Eye (tissue), 1 donor: ENCODE measurements at places on chromosomes 2 and 18.

DNA sequence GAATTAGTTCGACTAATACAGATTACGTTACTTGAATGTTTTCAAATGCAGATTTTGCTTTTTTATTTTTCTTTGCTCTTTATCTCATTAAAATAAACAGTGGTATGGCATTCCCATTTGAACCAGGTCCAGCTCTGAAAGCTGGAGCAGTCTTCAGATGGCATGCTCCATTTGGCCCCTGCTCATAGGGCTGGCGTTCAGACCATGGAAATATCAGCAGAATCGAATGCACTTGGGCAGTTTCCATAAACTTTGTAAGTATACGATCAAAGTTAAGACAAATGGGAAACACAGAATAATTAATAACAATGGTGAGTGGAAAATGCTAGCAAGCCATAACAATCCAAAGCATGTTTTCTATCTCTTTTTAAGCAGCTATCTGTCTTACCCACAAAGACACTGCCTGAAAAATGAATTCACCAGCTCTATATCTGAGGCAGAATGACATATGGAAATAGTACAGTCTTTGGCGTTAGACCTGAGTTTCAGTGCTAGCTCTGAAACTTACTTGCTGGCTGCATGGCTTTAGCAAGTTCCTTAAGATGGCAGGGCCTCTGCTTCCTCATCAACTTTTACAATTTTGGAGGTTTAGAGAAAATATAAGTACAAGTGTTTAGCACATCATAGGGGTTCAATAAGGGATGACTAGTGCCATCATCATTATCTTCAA is 131.6 kb downstream of the BCL2 start:
- DNase-seq: no peak

DNA sequence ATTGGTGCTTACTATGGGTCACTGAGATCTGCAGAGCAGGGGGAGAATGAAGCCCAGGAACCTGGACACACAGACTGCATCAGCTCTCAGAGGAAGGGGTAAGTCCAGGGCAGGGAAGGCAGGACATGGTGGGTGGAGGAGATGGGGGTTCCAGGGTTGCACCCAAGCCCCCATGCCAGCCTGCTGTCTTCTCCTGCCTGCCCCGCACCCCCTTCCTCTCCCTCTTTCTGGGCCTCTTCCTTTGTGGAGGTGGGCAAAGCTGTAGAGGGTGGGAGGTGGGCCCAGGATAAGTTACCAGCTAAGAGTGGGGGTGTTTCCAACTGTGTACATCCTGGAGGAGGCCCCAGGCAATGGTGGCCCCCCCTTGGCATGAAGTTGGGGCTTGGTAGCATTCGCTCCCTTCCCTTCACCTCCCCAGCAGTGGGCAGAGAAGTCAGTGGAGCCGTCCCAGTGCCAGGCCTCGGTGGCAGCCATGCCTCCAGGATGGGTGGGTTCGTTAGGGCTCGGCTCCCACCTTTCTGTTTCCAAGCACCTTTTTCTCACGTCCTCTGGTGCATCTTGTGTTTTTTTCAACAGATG is 132.2 kb downstream of the CLIP4 start:
- no peak for DNase-seq

DNA sequence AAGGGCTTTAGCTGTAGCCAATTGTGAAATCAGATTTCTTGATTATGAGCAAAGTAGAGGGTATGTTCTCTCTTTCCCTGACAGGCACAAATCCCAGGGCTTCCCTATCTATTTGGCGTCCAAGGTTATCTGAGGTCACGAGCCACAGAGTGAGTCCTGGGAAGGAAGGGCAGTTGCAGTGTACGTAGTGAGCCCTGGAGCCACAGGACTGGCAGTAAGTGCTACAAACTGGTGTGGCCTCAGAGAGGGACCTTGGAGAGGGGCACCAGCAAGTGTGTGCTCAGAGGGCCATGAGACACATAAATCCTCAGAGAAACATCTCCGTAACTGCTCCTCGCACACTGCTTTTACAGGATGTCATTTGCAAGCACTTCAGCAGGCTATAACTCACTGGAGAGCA is 115.5 kb upstream of the SH3BP4 start:
- DNase-seq: no peak

DNA sequence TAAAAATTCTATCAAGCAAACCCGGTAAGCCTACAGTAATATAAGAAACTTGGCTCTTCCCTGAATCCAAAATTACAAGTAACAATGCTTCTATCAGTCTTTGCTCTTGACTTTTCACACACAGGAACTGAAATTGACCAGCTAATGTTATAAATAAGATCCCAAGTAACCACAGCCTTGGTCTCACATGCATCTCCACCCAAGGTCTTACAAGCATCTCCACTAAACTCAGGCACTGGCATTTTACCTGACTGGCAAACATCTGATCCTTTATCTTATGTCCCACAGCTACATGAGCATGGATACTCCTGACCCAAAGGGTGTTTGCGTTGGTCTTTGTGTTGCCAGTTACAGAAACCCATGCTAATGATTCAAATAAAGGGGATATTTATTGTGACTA is 302.3 kb upstream of the EPHA4 start:
- DNase-seq: no peak

DNA sequence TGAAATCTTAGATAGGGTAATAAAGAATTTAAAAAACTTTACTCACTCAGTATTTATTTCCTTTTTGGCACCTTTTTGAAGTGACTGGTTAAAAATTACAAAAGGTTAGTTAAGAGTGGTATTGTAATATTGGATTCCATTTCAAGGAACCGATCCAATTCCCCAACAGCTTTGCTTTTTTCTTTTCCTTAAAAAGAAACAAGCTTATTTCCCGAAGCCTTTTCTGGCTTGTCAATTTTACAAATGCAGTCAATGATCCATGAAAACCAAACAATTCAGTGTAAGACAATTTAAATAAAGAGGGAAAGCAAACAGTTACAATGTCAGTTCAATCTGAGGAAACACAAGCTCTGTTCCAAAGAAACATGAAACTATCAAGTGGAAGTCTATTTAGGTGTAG is 200.2 kb downstream of the RIT2 start:
- DNase-seq: no peak

DNA sequence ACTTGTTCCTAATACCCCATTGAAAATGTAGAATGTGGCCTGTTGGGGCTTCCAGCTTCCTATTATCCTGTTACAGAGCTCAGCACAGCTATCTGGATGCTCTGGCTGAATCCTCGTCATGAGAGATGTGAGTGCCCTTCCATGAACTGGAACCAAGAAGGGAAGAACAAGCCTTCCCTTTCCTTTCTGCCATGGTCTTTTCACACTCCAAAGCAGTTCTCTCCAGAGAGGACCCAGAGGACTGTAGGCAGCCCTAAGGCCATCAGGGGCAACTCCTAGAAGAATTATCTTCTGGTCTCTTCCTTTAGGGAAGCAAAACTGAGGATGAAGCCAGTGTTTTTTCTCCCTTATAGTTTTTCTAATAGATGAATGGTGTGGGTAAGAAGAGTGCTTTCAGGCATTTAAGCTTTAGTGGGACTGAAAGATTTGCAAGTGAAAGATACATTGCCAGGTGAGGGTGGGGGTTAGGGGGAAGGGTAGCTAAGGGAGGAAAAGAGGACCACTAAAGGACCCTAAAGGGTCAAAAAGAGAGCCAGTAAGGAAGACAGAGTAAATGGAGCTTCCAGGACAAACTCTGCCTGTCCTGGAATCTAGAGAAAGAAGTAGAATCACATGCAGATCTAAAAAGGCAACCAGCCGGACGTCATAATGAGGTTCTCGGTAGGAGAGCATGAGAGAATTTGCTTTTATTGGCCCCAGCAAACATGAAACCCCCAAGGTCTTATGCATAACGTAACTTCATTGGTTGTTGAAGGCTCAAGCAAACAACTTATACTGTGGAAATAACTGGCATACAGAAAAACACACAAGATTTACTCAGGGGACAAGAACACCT is 12.4 kb upstream of the XPO1 start:
- DNase-seq: no peak

- no peak for DNase-seq
Observed at GRCh38 chr18:74784752-74785151, 187.1 kb downstream of the ZNF407 start.

GRCh38 chr2:141199711-141200110 is 931.1 kb downstream of the LRP1B start:
- no peak for DNase-seq

GRCh38 chr18:46416706-46417638 is 240.0 kb downstream of the LOXHD1 start:
- no peak for DNase-seq

DNA sequence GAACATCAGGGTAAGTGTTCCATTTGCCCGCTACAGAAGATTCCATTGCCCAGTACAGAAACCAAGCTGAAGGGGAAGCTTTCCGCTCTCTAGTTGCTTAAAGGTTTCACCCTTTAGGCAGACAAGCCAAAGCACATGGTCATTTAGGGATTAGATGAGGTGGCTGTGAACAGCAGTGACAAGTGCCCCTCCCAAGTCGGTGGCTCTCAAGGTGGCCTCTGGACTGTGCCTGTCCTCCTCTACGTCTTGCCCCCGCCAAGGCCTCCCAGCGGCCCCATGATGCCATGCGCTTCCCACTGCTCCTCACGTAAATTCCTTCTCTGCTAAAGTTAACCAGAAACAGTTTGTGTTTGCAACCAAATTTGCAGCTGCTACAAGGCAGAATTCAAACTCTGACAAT is 24.2 kb upstream of the PTPN4 start:
- DNase-seq: no peak

GRCh38 chr18:75363446-75364225 is 63.9 kb downstream of the SMIM21 start:
- DNase-seq: no peak

DNA sequence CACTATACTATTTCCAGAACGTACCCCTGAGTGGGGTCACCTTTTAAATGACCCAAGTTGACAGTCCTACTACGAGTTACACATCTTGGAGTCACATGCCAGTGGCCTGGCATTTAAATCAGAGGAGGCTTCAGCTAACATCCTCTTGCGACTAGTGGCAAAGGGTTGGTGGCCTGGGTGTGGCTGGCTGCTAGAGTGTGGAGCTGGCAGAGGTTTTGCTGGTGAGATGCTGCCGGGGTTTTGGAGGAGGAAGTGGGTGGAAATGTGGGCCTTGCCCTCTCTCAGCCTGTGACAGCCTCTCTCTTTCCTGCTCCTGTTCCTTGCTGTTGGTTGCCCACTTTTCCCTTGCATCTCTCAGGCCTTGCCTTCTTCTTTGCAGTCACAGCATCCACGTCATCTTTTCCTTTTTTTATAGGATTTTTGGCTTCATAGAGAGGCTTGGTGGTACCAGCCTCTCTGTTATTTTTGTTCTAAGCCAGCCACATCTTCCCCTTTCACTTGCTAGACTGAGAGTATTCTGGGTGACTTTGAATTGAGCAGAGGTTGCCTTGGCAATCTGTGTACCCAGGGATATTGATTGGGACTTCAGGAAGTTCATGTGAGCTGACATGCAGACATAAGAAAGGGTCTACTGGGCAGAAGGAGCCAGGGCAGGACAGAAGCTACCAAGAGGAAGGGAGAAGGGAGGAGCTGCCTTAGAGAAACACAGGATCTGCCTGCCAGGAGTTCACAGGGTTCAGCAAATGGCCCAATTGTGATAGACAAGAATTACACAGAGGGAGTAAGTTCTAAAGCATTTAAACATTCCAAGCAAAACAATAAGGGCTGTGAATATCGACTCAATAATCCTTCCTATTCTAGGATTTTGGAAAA is 55.4 kb downstream of the CDC42EP3 start:
- DNase-seq: no peak

DNA sequence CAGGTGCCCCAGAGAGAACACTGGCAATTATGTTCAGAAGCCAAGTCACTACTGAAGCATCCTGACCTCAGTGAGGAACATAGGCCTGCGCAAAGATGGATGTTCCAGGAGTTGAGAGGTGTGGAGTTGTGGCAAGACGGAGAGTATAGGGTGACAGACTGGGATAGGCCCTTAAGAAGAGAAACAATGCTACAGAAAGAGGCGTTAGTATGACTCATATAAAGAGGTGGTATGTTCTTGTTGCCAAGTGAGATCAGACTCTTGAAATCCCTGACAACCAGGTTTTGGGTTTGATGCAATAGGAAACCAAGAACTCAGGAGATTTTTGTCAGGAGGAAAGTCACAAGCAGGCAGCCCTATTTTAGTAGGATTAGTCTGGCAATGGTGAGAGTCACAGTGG is 185.6 kb downstream of the RIT2 start:
- DNase-seq: no peak

GRCh38 chr2:166343467-166343866 is 32.3 kb downstream of the SCN9A start:
- DNase-seq: peak; percentile 30

DNA sequence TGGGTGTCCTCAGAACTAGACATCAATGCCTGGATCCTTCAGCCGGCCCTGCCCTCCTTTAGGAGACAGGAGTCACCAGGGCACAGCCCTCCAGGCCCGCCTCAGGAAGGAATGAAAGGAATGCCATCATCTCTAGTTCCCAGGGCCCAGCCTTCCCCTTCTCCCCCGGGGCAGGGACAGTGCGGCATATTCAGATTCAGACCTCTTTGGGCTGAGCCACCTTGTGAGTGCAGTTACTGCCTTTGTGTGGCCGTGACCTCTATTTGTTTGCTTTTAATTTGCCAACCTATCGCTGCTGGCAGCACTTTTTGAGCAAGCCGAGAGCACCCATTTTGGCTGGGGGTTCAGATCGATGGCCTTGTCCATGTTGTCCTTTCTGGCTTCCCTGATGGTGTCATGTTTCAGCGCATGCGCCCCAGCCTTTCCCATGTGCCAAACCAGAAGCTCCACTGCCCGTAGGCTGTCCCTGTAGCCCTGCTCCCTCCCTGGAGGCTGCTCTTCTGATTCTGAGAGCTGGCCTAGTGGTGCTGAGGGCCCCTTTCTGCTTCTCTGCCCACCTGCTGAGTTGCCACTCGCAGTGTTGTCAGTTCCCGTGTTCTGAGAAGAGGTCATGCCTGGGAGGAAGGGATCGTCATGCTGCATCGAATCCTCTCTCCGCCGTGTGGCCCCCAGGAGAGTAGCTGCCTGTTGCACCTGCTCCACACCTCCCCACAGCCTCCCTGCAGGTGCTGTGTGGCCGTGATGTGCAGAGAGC is 10.9 kb downstream of the ANKRD23 start:
- DNase-seq: peak; percentile 93

DNA sequence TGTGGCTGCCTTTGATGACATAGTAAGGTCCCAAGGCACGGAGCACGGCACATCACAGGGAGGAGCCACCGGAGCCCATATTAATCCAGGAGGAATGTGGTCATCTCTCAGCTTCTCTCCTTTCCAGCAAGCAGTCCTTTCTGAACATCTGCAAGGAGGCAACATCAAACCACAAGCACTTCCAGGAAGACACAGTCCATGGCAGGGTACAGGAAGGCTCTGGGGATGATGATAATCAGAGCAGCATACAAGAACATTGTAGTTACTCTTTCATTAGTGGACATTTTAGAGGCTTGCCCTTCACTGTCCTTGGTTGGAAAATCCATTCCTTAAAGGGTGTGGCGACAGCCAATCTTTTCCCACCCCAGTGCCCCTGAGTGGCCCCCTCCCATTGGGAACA is 31.1 kb downstream of the YPEL5 start:
- DNase-seq: no peak
